Sciatic nerve (tissue), 2 donors: ENCODE measurements at places on chromosomes 2 and 18. TPM values are rescaled to one million over a fixed set of nuclear protein-coding genes. Genes with fewer than 3 reads are reported as not detected.

STK36 gene
- total RNA-seq, result 39.1 TPM

KLHL30 gene
- total RNA-seq, result 1.1 TPM

IL36G gene
- total RNA-seq, result not detected

RAD51AP2 gene
- total RNA-seq, result not detected
